ENCODE measurements at places on chromosomes 7 and 10. TPM values are rescaled to one million over a fixed set of nuclear protein-coding genes. Genes with fewer than 3 reads are reported as not detected.

CXCL12 gene
- total RNA-seq, result 2.0 TPM

ZNF92 gene
- total RNA-seq, result 16.0 TPM

ASB13 gene
- total RNA-seq, result 2.3 TPM

AASS gene
- total RNA-seq, result 3.0 TPM

SPDYE16 gene
- total RNA-seq, result 0.76 TPM

PRKCQ gene
- total RNA-seq, result 79.0 TPM

MSMB gene
- not detected for total RNA-seq

ACTL6B gene
- total RNA-seq, result not detected

FAM25A gene
- not detected for total RNA-seq

NEUROG3 gene
- not detected for total RNA-seq

NT5C3A gene
- 35.9 TPM for total RNA-seq

EN2 gene
- not detected for total RNA-seq

TMEM139 gene
- total RNA-seq, result not detected

CLRN3 gene
- not detected for total RNA-seq

DENND2A gene
- total RNA-seq, result not detected

C10orf67 gene
- not detected for total RNA-seq

COL28A1 gene
- total RNA-seq, result 0.24 TPM

EBLN1 gene
- not detected for total RNA-seq

PRTFDC1 gene
- 0.69 TPM for total RNA-seq

HOXA11 gene
- 0.20 TPM for total RNA-seq

ZC3HAV1L gene
- total RNA-seq, result 3.7 TPM

GIMAP7 gene
- 50.5 TPM for total RNA-seq

IMPDH1 gene
- total RNA-seq, result 34.5 TPM

SKIDA1 gene
- total RNA-seq, result not detected

MORN4 gene
- 1.6 TPM for total RNA-seq

GPNMB gene
- total RNA-seq, result not detected

OPN4 gene
- not detected for total RNA-seq

FAM13C gene
- total RNA-seq, result not detected

SAP25 gene
- 10.1 TPM for total RNA-seq

NUTM2A gene
- 0.93 TPM for total RNA-seq

Data from natural killer cell treated with Interleukin-12 subunit alpha and Interleukin-12 subunit beta and Interleukin-15 and Interleukin-18, amount 100 ng/mL, for 72 hours (primary cell).